ENCODE measurements at places on chromosomes 16 and 17.
A peak's percentile ranks its signal among the peaks of the same experiment; 100 is the strongest.

DNA sequence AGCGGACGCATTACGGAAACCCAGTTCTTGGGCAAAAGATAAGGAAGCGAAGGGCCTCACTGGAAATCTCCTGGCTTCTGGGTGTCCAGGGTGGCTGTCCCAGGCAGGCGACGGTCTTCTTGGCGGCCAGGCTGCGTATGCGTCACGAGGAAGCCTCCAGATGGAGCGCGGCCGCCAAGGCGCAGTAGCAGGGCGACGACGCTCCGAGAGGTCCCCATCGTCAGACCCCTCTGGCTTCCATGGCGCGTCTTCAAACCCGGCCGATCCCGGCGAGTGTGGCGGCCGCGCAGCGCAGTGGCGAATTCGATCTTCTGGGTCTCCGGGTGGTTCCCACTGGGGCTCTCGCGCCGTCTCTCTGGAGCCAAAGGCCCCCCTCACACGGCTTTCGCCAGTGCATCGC, 13.8 kb upstream of the ANKRD40CL start:
- DNase-seq: no peak

DNA sequence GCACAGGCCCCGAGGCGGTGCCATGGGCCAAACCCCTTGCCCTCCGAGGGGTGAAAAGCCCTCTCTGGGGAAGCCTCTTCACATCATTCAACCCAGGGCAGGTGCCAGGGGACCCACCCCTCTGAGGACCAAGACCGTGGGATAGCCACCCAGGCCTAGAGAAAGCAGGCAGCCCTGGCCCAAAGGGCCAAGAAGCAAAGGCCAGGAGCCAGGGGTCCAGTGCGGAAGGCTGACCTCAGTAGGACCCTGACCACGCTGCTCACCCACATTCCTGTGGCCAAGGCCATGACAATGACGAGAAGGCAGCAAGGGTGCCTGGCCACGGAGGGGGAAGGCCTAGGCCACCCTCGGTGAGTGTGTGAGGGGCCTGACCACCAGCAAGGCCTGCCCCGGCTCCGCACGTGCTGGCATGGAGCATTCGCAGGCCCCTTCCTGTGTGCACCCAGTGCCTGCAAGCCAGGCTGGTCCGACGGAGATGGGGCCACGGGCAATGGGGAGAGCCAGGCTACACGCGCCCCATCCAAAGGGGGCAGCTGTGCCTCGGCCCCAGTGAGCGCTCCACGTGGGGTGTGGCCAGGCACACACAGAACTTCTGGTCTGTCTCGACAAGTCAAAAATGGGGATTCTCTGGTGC, 24.5 kb upstream of the RASD1 start:
- no peak for DNase-seq

- no peak for DNase-seq
Measured at GRCh38 chr16:75218256-75219076, at the start of gene CTRB1. Gene CTRB1, plus strand, starts transcription at chr16:75218988. Its CDS starts 20 bp downstream, at chr16:75219008.

GRCh38 chr16:56589141-56590039, at the start of gene MT3:
Gene MT3, plus strand, starts transcription at chr16:56589528. Its CDS starts 63 bp downstream, at chr16:56589591.
- DNase-seq: no peak

- DNase-seq: no peak
Measured at GRCh38 chr16:8967132-8967821, 3.6 kb upstream of the USP7 start.

DNA sequence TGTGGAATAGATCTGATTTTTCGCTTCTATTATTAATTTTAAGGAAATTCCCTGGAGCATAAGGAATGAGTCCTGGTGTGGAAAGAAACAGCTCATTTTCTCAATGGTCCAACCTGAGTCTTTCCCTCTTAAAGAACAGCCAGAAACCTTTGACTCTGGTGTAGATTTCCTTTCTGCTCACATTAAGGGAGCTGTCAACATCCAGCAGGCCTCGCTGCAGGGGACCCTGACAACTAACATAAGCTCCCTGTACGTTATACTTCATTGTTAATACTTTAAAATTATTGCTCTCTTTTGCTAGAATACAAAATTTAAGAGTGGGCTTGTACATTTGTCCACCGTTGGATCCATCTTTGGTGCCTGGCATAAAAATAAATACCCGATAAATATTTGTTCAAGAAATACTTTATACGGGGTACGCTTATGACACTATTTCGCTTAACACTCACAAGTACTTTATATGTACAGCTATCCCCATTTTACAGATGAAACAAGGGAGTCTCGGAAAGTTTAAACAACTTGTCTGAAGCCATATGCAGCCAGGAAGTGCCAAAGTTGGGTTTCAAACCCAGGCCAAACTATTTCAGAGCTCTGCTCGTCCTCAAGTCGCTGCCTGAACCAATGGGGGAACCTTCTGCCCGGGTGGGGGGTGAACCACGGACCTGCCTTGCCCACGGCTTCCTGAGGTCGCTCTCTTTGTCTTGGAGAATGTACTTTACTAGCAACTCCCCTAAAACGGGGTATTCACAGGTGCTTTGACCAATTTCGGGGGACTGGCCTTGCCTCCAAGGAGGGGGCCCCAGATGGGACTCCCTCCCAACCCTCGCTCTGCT, 611 bp downstream of the SMARCE1 start:
- DNase-seq: peak; percentile 36

GRCh38 chr17:34527908-34528470, 51.4 kb upstream of the TMEM132E start:
- DNase-seq: no peak

GRCh38 chr17:12588531-12588930, 77.2 kb upstream of the MYOCD start:
- no peak for DNase-seq

DNA sequence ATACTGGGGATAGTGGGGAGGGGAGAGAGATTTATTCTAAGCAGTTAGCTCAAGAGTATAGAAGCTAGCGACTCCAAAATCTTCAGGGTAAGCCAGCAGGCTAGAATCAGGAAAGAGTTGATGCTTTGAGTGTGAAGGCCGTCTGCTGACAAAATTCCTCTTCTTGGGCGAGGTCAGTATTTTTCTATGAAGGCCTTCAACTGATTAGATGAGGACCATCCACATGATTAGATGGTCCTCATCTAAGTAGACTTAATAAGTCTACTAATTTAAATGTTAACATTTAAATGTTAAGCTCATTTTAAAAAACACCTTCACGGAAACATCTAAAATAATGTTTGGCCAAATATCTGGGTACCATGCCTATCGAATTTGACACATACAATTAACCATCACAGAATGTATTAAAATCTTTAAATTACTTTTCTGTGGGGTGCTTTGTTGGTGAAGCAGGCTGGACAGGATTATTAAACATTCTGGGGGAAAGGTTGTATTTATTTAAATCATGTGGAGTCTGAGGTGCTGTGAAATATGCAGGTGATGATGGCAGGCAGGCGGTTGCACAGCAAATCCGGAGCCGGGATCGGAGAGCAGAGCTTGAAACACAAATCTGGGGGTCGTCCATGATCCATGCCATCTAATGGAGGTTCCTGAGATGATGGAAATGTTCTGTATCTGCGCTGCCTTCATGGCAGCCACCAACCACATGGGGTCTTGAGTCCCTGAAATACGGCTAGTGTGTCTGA, 49.8 kb upstream of the ADORA2B start:
- DNase-seq: no peak

DNA sequence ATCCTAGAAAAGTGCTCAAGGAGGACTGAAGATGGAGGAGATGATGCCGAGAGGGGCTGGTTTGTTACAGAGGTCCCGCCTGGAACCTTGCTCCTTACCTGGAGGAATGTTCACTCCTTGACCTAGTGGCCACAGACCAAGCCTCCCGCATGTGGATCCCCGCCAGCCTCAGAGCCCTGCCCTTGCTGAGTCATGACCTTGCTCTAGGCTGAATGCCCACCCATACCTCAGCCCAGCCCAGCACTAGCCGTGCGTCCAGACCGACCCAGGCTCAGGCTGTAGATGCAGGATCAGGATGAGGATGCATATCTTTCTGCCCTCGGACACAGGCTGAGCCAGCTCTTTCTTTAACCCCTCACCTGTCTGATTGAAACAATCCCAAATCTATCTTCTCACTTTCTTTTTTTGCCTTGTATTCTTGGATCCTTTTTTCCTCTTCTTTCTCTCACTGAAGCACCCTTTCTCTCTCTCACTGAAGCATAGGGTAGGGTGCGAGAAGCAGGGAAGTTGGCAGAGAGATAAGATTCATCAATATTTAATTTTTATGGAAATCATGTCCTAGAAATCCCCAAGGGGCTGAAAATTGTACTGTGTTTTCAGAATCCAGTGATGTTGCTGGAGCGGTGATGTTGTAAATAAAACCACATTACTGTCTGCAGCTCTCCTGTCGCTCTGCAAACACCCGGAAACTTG, 34.9 kb downstream of the WSCD1 start:
- DNase-seq: no peak

DNA sequence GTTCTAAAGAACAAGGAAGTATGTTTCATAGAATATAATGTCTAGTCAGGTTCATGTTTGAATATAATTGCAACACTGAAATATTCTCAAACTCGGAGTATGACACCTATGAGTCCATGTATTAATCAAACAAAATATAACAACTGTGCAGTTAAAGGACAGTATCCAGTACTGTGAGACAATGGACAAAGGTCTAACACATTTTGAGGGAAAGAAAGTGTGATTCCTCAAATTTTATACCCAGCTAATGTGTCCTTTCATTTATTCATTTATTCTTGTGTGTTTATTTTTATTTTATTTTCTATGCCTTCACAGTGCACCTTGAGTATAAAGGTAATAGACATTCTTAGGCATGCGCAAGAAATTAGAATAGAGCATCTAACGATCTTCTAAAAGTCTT, 401.0 kb upstream of the ZFHX3 start:
- DNase-seq: no peak

DNA sequence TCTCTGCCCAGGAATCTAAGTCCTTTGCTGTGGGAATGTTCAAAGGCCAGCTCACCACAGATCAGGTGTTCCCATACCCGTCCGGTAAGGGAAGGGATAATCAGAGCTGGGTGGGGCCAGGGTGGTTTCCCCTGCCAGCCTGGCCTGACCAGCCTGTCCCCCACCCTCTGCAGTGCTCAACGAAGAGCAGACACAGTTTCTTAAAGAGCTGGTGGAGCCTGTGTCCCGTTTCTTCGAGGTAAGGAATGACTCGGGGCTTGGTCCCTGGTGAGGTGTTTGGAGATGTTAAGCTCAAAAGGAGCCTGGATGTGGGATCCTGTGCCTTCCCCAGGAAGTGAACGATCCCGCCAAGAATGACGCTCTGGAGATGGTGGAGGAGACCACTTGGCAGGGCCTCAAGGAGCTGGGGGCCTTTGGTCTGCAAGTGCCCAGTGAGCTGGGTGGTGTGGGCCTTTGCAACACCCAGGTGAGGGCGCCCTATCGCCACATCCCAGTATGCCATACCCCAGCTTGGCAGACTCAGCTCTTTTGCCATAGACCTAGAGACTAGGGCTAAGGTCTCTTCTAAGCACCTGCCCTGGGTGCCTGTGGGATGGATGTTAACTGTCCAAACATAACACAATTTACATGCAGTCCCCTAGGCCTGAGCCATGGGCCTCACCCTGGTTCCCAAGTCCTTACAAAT, 997 bp downstream of the ACADVL start:
- DNase-seq: peak; percentile 72

DNA sequence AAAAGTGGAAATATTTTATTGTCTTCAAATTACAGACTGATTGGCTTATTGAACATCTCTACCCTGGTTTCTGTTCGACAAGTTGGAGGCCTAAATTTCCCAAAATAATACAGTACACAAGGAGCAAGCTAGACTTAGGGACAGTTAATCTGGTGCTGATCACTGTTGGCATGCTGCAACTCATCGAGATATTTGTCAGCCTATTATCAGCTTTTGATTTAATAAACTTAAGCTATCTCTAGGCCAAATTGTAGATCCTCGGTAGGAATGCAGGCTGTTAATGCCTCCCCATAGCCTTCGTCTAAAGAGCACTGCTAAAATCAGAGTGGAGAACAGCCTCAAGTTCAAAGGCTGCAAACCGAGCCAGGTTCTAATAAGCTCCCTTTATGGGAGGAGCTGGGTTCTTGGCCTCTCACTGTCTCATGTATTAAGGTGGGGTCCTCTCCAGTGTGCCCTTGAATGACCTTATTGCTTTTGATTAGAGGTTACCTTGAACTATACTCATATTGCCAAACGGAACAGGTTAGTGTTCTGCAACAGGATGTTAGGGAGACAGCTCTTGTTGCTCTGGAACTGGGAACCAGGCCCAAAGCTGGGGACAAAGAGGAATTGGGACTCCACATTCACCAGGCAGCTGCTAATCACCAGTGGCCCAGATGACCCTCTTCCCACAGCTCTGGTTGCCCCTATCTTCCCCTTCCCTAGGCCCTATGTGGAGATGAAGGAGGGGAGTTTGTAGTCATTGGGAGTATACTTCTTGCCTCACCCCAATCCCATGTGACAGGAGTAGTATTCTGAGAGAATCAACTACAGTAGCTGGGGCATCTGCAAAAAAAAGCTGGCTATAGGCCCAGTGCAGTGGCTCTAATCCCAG, 69.5 kb upstream of the NOL11 start:
- no peak for DNase-seq

- DNase-seq: no peak
Measured at GRCh38 chr17:16281351-16281750, 64.3 kb downstream of the PIGL start.

- no peak for DNase-seq
Measured at GRCh38 chr16:20383106-20384029, 21.2 kb downstream of the PDILT start.

GRCh38 chr16:12803203-12804093, at the start of gene CPPED1:
Gene CPPED1, minus strand, starts transcription at chr16:12803887. Its CDS starts 111 bp downstream, at chr16:12803776.
- peak; percentile 88 for DNase-seq

DNA sequence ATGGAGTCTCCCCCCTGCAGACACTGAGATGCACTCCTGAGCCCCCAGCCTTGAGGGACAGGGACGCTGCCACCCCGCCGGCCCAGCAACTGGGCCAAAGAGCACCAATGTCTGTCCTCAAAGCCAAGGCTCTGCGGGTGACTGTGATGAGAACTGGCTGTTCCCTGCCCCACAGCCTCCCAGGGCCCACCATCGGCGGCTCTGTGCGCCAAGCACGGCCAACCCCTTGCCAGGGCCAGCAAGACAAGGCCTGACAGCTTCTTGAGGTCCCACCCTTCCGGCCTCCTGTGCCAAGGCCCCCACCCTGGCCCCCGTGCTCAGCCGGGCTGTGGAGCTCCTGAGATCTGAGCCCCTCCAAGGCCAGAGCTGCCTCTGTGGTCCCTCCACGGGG, 34.2 kb upstream of the PABPN1L start:
- no peak for DNase-seq

DNA sequence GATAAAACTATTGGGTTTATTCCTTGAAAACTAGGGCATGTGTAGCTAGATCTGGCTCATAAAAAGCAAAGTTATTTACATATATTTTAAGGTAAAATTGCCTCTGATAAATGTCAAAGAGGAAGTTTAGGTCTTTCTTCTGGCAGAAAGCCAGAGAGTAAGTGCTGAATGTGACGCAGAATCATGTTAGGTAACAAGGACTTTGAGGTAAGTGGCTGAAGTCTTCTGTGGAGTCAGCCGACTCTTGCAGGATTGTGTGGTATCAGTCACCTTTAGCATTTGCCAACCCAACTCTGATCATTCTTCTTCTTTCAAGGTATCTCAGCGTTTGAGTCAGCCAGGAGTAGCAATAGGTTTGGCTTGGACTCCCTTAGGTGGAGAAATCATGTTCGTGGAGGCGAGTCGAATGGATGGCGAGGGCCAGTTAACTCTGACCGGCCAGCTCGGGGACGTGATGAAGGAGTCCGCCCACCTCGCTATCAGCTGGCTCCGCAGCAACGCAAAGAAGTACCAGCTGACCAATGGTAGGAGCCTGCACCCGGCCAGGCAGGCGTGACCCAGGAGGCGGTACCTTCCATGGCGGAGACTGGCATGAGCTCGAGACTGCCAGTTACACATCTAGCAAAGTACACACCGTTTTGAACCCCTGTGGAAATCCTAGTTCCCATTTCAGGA, 37.9 kb downstream of the SIAH1 start:
- no peak for DNase-seq

GRCh38 chr16:67837811-67838210, 4.3 kb upstream of the THAP11 start:
- no peak for DNase-seq

- DNase-seq: peak; percentile 33
Measured at GRCh38 chr16:106623-107324, 28.7 kb downstream of the MPG start.

Data from CD8-positive, alpha-beta memory T cell (primary cell).